GM12878 (cell line): ENCODE measurements at places on chromosomes 7 and 10. TPM values are rescaled to one million over a fixed set of nuclear protein-coding genes. Genes with fewer than 3 reads are reported as not detected.
A peak's percentile ranks its signal among the peaks of the same experiment; 100 is the strongest.

The COL13A1 gene
- total RNA-seq: not detected in 2 replicates

The PTN gene
- 0.16 TPM in 1 of 2 replicates, not detected in the other for total RNA-seq

The CYP2C8 gene
- total RNA-seq: 0.58 and 0.82 TPM in 2 replicates

The MEST gene
- 8.2 and 10.1 TPM in 2 replicates for total RNA-seq

The SLC39A12 gene
- total RNA-seq: 0.64 and 0.67 TPM in 2 replicates

The SLC29A4 gene
- 0.45 and 0.72 TPM in 2 replicates for total RNA-seq

The PPP1R17 gene
- not detected in 2 replicates for total RNA-seq

The ADAM8 gene
- 86.1 and 92.7 TPM in 2 replicates for total RNA-seq

The PRKRIP1 gene
- total RNA-seq: 25.1 and 32.4 TPM in 2 replicates

- no peak for DNase-seq
Observed at GRCh38 chr7:37495574-37496184, 47.0 kb upstream of the ELMO1 start.

DNA sequence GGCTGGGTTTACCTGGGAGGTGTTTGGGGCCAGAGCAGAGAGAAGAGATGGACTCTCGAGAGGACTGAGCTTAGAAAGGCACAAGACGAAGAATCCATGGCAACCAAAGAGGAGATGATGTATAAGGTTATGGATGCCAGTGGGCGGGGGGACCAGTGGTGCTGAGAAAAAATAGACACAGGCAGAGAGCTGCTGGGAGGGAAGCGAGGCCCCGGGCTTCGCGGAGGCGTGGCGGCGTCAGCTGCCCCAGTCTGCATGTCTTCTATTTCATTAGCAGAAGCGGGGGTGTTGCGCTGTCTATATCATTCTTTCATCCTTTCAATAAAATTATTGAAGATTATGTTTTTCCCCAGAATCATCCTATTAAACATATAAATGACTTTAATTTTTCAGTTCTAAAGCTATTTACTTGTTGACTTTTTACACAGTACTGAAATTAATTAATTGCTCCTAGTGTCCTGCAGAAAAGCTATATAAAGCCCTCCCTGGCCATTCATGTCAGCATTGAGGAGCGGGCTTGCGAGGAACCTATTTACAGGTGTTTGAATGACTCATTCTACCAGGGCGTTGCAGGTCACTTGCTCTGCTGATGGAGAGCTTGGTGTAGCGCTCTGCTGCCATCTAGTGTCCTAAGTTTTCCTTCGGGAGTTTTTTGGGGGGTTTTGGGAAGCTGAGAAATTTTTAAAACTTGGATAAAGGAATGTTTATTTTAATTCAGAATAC, 42.9 kb upstream of the BHLHA15 start:
- peak; percentile 16 for DNase-seq

DNA sequence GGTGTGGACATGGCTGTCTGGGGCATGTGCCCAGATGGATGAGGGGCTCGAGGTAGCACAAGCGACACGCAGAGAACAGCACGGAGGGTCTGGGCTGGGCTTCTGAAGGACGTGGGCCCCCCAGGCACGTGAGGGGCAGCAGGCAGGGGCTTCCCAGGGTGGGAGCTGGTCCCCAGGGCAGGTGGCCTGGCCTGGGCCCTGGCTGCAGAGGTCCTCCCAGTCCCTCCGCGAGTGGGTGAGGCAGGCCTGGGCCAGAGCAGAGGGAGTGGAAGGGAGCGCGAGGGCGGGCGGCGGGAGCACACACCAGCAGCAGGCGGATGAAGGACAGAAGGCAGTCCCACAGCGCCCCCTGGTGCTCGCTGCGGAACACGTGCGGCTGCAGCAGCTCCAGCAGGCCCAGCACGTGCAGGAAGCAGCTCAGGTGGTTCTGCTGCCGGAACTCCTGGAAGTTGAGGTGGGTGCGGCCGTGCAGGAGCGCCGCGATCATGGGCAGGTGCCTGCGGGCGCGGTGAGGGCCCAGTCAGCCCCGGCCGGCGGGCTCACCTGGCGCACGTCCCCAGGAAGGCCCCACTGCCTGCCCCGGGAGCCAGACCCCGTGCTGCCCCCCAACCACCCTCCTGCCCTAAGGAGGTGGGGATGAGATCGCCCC, 14.7 kb upstream of the MICALL2 start:
- DNase-seq: peak; percentile 17

GRCh38 chr10:70589762-70590654, 12.5 kb downstream of the PRF1 start:
- no peak for DNase-seq

GRCh38 chr7:119943942-119944600, 328.9 kb upstream of the KCND2 start:
- DNase-seq: no peak

DNA sequence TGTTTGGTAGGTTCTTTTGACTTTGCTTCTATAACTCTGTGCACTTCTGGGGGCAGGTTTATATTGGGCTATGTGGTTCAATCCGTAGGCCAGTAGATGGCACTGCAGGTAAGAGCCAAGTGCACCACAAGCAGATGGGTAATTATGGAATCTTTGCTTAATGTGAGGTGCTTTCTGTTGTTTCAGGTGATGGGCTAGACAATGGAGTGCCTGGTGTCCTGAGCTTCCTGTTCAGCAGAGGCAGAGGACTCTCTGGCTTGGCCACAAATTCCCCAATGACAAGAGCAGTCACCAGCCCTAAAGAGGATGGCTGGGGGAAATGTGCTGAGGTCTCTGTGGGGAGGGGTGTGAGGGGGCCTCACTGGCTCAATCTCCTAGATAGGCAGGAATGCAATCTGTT, 455.0 kb downstream of the CCSER2 start:
- no peak for DNase-seq

DNA sequence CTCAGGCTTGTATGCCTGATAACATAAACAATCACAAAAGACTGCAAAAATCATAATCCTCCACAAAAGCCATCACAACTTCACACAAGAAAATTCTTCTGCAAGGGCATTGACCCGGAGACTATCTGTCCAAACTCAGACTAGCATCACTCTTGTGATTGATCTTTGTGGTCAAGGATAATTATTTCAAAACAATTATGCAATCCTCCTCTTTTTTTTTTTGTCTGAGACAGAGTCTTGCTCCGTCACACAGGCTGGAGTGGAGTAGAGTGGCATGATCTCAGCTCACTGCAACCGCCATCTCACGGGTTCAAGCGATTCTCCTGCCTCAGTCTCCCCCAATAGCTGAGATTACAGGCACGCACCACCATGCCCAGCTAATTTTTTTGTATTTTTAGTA, 22.2 kb downstream of the CDNF start:
- DNase-seq: no peak

DNA sequence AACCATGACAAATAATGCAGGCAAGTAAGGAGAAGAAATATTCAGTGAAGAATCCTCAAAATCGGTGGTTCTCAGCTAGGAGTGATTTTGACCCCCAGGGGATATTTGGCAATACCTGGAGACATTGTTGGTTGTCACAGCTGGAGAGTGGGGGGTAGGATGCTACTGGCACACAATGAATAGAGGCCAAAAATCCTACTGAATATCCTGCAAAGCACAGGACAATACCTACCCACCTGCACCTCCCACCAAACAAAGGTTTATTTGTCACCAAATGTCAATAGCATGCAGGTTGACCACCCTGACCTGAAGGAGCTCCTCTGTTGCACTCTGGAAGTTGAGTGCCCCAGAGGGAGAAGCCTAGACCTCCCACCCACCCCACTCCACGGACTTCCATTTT, 1028.6 kb downstream of the CNTNAP2 start:
- DNase-seq: no peak

DNA sequence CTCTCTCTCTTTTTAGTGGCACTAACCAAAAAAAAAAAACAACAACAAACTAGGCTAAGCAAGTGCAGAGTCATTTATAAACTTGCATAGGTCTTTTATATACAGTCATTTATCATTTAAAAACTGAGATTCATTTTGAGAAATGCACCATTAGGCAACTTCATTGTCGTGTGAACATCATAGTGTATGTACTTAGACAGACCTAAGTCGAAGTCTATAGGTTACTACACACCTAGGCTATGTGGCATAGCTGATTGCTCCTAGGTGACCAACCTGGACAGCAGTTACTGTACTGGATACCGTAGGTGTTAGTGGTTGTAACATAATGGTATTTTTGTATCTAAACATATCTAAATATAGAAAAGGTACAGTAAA, 109.1 kb upstream of the SAMD8 start:
- DNase-seq: no peak

DNA sequence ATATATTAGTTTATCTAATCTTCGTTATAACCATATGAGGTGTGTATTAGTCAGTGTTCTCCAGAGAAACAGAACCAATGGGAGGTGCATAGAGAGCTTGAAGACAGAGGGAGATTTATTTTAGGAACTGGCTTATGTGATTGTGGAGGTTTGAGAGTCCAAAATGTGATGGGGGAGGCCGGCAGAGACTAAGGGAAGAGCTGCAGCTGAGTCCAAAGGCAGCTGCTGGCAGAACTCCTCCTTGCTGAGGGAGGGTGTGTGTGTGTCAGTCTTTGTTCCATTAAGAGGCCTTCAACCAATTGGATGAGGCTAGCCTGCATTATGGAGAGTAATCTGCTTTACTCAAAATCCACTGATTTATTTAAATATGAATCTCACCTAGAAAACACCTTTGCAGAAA, 165.1 kb downstream of the SH3PXD2A start:
- DNase-seq: no peak

GRCh38 chr7:28205506-28205905, 24.9 kb upstream of the JAZF1 start:
- DNase-seq: no peak

GRCh38 chr10:15824498-15824897, 35.8 kb downstream of the MINDY3 start:
- no peak for DNase-seq

DNA sequence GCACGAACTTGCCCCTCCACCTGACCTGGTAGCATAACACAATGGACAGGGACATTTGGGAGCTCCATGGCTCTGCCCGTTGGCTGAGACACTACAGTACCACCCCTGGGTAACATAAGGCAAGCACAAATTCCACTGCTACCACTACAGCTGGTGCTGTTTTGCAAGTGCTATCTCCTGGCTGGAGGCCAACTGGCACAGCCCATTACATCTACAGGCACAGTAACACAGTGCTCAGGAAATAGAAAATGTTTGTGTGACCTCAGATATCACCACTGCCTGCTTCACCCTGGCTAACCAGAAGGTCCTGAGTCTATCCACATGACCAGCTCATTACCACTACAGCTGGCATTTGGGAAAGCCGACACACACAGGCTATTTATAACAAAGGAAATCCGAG, 631.1 kb upstream of the MBL2 start:
- DNase-seq: no peak

DNA sequence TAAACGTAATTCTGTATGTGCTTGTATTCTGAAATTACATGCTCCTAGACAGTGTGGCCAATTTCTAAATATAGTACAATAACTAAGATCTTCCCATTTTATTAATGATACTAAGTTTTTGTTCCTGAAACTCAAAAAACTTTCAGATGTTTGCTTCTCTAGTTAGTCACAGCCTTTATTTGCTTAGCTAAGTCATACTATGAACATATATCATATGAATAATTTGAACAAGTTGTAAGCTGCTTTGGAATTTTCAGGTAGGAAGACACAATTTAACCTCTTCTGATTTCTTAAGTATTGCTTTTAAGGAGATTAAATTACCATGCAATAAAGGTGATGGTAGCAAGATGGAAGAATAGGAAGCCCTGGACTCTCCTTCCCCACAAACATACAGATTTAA, 148.7 kb downstream of the AMPH start:
- DNase-seq: no peak

DNA sequence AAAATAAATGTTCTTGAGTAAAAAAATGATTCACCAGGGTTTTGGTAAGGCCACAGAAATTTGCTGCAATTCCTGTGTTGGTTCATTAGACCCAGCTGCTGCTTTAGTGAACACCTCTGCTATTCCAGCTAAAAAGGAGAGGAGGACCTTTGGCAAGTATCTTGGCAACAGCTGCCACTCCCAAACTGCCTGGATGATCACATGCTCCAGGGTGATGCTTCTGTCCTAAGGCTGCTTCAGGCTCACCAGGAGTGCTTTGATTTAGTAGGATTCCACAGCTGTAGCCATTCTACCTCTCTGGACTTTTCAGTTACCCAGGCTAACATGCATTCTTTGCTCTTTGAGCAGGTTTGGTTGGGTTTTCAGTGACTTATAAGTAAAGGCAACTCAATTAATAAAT, 82.6 kb upstream of the NPVF start:
- no peak for DNase-seq

DNA sequence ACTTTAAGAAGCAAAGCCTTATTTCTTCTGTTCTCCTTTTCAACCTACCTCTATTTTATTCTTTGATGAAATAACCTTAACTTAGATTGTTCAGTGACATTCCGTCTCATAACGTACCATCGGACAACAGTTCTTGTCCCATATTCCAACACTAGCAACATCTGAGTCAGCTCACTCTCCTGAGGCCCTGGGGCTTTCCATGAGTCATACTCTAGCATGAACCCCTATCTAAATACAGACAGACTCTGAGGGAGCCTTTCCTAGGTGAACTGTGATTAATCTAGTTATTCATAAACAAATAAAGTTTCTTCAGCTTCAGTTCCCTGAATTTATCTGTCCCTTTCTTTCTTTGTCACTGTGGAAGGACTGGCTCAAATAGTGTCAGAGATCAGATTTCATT, 168.7 kb upstream of the LYZL1 start:
- no peak for DNase-seq

DNA sequence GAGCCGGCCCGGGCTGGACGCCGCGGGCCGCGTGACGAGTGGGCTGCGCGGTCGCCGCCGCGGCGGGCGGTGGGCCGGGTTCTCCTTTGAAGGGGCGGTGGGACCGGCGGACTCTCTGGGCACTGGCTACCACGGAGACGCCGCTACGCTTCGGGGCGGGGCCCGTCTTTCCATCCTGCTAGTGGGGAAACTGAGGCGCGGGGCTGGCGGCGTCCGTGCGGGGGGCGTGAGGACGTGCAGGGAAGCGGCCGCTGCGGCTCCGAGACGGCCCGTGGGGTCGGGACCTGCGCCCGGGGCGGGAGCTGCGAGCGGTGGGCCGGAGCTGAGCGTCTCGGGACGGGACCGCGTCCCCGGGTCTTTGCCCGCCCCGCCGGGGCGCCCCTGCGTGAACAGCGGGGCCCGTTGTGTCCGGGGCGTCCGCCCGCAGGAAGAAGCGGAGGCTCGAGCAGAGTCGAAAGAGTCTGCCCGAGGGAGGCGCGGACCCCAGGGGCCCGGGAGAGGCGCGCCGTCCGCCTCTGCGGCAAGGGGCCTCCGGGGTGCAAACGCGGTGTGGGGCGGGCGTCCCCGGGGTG, 548 bp upstream of the BNIP3 start:
- no peak for DNase-seq

- DNase-seq: no peak
Observed at GRCh38 chr10:80485076-80485945, 31.2 kb downstream of the TSPAN14 start.

DNA sequence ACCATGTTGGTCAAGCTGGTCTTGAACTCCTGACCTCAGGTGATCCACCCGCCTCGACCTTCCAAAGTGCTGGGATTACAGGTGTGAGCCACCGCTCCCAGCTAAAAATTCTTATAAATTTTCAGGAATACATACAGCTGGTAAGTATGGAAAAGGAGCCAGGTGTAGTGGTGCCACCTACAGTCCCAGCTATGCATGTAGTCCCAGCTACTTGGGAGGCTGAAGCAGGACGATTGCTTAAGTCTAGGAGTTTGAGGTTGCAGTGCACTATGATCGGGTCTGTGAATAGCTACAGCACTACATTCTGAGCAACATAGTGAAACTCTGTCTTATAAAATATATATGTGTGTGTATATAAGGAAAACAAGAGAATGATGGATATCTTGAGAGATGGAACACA, 19.0 kb downstream of the LDB1 start:
- DNase-seq: no peak
